ENCODE measurements at places on chromosomes 16 and 17. TPM values are rescaled to one million over a fixed set of nuclear protein-coding genes. Genes with fewer than 3 reads are reported as not detected.

DNA sequence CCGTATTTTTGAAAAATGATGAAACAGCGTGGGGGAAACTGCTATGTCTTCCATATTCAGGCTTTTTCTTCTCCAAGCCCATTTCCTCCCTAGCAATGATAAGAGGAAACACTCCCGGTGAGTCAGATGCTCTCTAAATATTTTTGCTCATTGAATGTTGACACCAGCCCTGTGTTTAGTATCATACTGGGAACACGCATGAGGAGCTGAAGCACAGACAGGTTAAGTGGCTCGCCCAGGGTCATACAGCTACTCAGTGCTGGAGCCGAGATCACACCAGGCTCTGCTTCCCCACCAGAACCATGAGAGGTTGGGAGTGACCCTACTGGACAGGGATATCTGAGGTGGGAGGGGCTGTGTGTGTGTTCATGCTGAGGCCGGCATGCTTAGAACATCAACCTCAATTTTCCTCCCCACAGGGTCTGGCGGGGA, 37.8 kb upstream of the ADGRG1 start:
- no peak for DNase-seq

GRCh38 chr16:1909561-1910231, 8.5 kb downstream of the HS3ST6 start:
- peak; percentile 11 for DNase-seq

The KATNIP gene
- total RNA-seq = 18.8 TPM

GRCh38 chr16:29831490-29831889, 11.2 kb downstream of the MVP start:
- no peak for DNase-seq

GRCh38 chr17:64081802-64082799, 47.8 kb downstream of the ERN1 start:
- peak; percentile 77 for DNase-seq

The MYH8 gene
- total RNA-seq = not detected

The CCL1 gene
- total RNA-seq = not detected

- DNase-seq = peak; percentile 46
Measured at GRCh38 chr16:70751593-70751992, 49.4 kb downstream of the VAC14 start.

DNA sequence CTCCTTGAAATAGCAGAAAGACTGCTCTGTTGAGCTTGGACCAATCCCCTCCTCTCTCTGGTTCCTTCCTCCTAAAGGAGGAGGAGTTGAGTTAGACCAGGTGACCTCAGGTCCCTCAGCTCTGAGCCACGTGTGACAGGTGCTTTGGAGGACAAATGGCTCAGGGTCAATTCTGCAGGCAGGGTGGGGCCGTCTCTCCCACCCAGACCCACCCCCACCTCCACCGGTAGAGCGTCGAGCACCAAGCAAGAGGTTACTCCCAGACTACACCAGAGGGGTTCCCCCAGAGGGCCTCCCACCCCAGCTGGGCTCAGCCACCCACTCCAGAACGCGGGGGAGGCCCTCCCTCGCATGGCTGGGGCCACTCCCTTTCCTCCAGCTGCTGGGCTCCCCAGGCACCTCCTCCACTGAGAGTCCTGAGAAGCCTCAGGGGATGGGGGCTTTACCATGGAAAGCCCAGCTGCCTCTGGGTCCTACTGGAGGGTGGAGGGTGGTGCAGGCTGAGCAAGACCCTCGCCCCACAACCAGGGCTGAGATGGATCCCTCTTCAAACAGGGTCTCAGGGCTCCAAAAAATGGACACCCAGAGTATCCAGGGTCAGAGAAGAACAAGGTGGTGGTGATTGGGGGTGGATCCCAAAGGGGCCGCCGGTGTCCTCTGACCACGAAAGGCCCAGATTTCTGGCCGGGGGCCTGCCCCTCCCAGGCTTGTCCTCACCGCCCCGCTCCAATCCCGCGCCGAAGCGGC, 7.6 kb downstream of the MYO1C start:
- peak; percentile 63 for DNase-seq

GRCh38 chr16:27020031-27020430, 46.7 kb upstream of the C16orf82 start:
- no peak for DNase-seq

DNA sequence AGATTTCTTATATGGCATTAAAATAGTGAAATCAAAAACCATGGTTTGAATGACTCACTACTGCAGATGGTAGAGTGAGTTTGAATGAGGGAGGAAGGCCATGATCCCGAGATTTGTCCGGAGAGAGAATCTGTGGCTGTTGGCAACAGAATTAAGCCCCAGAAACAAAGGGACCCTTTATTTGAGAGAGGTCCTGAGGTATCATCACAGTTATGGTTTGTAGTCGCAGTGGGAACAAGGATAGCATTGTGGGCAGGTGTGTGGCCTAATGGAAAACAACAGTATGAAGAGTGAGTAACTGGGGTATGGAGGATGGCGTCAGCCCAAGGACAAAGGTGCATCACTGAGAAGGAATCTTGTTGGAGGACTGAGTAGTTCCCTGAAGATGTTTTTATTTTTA, 8.5 kb upstream of the ZFP3 start:
- no peak for DNase-seq

The SLC52A1 gene
- total RNA-seq = not detected

DNA sequence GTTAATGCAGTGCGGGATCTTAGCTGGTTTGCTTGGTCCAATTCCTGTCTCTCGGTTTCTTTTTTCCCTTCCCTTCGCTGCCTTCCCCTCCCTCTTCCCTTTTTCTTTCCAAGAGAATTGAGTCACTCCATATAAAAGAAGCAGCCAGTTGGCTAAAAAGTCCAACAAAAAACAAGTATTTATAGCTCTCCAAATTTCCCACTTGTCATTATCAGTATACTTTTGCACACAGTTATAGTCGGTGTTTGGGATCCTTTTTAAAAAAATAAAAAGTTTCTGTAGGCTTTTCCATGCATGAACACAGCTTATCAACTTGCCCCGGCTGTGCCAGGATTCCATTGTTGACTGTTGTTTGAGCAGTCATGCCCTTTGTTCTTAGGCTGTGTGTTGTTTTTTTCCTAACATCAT, 24.9 kb downstream of the HMOX2 start:
- no peak for DNase-seq

The CCL14 gene
- total RNA-seq = 0.37 TPM

The SAMD14 gene
- 3.4 TPM for total RNA-seq

The ZNF287 gene
- not detected for total RNA-seq

GRCh38 chr17:49247944-49248343, 17.4 kb upstream of the PHOSPHO1 start:
- DNase-seq = no peak

- peak; percentile 28 for DNase-seq
Measured at GRCh38 chr17:82734987-82735866, at the start of gene FN3K. Gene FN3K, plus strand, starts transcription at chr17:82735615. Its CDS starts 22 bp downstream, at chr17:82735637.

DNA sequence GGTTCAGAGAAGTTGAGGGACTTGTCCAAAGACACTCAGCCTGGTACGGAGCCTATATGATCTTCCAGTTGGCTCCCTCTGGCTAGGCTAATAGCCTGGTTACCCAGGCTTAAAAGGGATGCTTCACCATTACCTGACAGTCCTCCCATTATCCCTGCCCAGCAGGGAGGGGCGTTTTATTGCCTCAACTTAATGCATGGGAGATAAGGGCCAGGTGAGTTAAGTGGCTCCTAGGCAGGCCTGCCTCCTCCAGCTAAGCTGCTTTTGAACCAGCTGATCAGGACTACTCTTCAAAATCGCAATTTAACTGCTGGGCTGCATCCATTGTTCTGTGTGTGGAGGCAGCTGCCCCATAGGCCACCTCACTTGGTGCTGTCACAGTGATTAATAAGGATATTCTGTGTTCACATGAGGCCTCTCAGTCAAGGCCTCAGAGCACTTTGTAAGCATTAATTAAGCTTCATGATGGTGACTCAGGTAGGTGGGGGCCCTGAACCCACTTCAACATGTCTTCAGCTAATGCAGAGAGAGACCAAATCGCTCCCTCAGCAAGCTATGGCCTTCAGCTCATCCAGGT, 27.9 kb downstream of the SMPD3 start:
- no peak for DNase-seq

The RAB37 gene
- 1.0 TPM for total RNA-seq

The CARD14 gene
- total RNA-seq = 9.4 TPM

The GAST gene
- not detected for total RNA-seq

- DNase-seq = no peak
Measured at GRCh38 chr17:2990396-2990795, 73.0 kb downstream of the OR1D5 start.

The ZG16 gene
- total RNA-seq = 0.23 TPM

DNA sequence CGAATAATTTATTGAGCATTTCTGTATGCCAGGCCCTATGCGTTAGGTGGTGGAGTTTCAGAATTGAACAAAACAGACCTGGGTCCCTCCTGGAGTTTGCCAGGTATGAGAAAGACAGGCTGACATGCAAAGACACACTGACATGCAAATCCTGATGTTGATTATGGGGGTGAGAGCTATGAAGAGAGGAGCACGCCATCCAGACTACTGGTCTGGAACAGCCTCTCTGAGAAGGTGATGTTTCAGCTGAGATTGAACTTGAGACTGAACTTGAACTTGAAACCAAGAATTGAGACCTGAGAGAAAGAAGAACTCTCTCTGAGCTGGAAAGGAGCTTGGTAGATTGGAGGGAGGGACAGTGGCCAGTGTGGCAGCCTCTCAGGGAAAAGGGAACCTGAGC, 14.2 kb upstream of the CACNG4 start:
- DNase-seq = no peak

DNA sequence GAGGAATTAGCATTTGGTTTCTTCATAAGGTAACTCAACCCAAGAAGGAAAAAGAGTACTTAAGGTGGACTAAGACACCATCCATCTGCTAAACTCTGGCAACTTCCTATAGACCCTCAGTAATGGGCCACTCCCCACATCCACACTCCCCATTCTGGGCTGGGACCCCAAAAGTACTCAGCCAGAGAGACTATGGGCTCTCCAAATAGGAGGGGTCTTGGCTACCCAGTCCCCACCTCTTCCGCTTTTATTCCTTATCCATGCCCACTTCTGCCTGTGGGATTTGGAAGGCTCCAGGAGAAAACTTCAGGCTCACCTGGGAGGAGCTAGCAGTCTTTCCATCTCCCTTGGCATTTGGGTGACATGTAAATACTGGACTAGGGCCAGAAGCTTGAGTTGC, 164.5 kb upstream of the CCL2 start:
- no peak for DNase-seq

DNA sequence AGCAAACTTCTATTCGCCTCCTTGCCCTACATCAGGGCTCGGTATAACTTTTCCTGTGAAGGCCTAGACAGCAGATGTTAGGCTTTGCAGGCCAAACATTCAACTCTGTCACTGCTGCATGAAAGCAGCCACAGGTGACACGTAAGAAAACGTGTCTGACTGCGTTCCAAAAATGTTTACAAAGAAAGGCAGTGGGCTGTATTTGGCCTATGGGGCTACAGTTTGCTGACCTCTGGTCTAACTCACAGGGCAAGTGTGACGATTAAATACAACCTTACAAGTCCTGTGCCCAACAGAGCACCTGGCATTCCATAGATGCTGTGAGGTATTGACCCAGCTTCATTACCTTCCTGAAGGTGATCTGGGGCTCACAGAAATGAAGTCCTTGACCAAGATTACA, 79.4 kb downstream of the USP31 start:
- no peak for DNase-seq

Data from HT-29 (cell line).